ENCODE measurements at places on chromosomes 2 and 18.

DNA sequence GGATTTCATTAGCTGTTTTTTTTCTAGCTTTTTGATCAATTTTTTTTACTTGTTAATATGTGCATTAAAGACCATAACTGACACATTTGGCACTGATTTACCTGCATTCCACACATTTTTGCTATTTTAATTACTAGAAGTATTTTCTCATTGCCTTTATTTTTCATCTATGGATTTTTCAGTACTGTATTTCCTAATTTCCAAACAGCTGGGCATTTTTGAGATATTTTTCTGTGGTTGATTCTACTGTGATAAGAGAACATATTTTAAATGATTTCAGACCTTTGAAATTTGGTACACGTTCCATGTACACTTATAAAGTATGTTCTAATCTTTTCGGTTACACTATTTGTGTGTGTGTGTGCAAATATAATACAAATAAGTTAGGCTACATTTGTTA lies 135.3 kb downstream of the PARD3B start:
- DNase-seq: no peak

- DNase-seq: no peak
Observed at GRCh38 chr2:201833781-201834180, 27.4 kb downstream of the CDK15 start.

- DNase-seq: no peak
Observed at GRCh38 chr2:773256-774160, 96.3 kb upstream of the TMEM18 start.

- no peak for DNase-seq
Observed at GRCh38 chr2:241706537-241706936, 4.7 kb downstream of the ING5 start.

Data from posterior vena cava (tissue), 2 donors.